ENCODE measurements at places on chromosomes 7 and 10.

DNA sequence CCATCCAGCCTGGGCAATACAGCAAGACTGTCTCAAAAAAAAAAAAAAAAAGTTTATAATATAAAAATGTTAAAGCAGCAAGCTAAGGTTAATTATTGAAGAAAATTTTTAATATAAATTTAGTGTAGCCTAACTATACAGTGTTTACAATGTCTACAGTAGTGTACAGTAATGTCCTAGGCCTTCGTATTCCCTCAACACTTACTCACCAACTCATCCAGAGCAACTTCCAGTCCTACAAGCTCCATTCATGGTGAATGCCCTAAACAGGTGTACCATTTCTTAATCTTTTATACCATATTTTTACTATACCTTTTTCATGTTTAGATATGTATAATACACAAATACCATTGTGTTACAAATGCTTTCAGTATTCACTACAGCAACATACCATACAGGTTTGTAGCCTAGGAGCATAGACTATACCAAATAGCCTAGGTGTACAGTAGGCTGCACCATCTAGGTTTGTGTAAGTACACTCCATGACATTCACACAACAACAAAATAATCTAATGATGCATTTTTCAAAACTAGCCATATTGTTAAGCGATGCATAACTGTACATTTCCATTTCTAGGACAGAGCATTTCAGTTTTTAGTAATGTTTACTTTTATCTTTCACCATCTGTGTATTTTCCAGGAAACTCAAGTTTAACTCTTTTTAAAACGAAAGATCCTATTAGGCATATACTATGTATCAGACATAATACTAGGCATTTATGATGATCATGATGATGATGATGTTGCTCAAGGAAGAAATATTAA is 43.3 kb downstream of the CNOT4 start:
- DNase-seq, result no peak

- no peak for DNase-seq
Observed at GRCh38 chr7:155993420-155994278, 181.4 kb upstream of the SHH start.

DNA sequence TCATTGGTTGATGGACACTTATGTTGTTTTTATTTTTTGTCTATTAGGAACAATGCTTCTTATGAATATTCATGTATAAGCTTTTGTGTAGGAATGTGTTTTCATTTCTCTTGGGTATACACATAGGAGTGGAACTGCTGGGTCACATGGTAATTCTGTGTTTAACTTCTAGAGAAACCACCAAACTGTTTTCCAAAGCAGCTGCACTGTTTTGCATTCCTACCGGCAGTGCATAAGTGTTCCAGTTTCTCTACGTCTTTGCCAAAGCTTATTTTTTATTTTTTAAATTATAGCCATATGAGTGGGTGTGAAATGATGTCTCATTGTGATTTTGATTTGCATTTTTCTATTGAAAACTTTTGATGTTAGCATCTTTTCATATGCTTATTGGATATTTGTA is 51.3 kb downstream of the ADK start:
- no peak for DNase-seq

- DNase-seq, result peak; percentile 56
Observed at GRCh38 chr10:121926671-121927317, 1.0 kb downstream of the ATE1 start.

GRCh38 chr7:130961128-130961601 is 227.2 kb upstream of the KLF14 start:
- DNase-seq, result peak; percentile 28

GRCh38 chr7:106367018-106367420 is 82.2 kb upstream of the NAMPT start:
- no peak for DNase-seq

- DNase-seq, result no peak
Observed at GRCh38 chr10:113045147-113046055, 95.4 kb downstream of the TCF7L2 start.
